ENCODE measurements at places on chromosomes 7 and 10.
A peak's percentile ranks its signal among the peaks of the same experiment; 100 is the strongest.

- DNase-seq: no peak
These were observed 377.6 kb downstream of the GPR158 start for GRCh38 chr10:25552283-25552919.

GRCh38 chr7:116630932-116631671 lies 40.9 kb upstream of the MET start:
- no peak for DNase-seq

GRCh38 chr10:102230861-102231356 lies 4.8 kb downstream of the ELOVL3 start:
- DNase-seq: peak; percentile 44

DNA sequence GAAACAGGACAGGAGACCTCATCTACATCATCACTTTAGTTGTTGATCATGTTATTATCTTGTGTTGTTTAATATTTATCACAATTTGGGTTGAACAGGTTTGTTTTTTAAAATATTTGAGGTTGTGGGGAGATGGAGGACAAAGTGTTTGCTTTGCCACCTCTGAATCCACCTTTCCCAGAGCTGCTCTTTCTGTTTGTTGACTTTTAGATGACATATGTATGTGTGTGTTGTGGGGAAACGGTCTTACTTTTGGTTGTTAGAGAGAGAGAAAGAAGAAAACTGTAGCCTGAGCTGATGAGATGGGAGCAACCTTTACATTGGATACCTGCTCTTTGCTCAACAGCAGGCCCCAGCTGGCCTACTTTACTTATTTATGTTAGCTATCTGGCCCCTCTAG lies 19.0 kb upstream of the SLC16A12 start:
- DNase-seq: no peak

- no peak for DNase-seq
These were observed 108.1 kb downstream of the ADAM22 start for GRCh38 chr7:88042157-88042556.

DNA sequence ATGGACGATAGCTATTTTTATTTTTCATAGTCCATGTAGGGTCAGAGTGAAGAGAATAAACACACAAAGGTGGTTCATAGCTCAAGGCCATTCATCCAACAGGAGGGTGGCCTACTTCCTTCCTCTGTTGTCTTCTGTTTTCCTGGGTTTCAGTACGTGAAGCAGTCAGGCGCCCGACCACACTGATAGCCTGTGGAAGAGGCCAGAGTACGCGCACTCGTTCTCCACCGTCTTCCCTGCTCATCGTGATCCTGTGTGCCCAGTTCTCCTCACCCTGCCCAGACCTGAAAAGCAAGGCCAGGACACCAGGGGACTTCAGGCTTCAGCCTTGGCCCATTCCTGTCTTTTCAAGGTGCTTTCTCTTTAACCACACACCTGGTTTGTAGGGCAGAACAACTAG lies 134.7 kb downstream of the GLCCI1 start:
- no peak for DNase-seq

DNA sequence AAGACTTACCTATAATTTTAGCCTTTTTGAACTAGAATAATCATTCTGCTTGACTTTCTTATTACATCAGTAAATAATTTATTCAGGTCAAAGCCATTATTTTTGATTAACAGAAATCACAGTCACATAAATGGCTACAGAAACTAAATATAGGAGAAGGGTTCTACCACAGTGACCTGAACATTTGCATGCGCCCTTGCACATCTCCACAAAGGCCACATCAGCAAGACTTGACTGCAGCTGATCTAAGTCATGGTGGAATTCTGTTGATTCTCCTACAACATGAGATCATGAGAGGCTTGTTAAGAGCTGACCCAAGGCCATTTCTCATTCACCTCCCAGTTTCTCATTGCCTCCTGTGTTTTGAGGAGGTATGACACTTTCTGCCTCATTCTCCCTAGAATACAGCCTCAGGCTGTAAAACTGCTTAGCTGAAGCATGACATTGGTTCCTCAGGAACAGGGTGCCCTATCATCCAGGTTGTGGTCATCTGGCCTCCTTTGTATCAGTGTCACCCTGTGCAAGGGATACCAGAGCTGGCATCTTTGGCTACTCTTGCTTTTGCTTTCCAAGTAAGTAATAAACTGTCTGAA lies 6.7 kb upstream of the IMMP2L start:
- no peak for DNase-seq

- no peak for DNase-seq
These were observed 3.1 kb upstream of the ABCA13 start for GRCh38 chr7:48168159-48168558.

DNA sequence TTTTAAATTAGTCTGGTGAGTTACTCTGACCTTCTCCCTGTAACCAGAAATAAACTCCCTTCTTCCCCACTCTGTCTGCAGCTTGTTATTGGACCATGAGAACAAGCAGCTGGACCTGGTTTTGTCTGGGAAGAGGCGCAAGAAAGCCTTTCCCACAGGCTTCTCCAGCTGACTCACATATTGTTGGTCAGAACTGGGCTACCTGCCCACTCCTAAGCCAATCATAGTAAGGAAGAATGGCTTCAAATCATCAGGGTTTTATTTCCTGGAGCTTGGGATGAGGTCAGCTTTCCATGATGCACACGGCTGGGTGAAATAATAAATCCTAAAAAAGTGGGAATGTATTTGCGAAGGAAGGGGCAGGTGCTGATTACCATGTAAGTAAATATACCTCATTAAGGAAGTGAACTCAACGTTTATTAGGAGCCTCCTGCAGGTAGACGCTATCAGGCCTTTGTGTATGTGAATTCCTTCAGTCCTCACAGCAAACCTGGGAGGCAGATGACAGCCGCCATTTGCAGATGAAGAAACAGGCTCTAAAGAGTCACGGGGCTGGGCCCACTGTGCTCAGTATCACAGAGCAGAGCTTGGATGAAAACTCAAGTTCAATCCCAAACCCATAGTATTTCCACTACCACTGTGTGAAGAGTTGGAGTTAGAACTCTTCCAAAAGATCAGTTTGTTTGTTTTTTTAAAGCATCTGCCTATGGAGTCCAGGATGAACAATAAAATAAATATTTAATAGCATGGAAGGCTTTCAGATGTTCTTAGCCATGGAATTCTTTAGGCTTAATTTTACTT lies 32.8 kb downstream of the IL15RA start:
- DNase-seq: no peak

GRCh38 chr7:21603972-21604749 lies 61.3 kb downstream of the DNAH11 start:
- no peak for DNase-seq

GRCh38 chr7:36652431-36652830 lies 71.9 kb downstream of the AOAH start:
- no peak for DNase-seq

DNA sequence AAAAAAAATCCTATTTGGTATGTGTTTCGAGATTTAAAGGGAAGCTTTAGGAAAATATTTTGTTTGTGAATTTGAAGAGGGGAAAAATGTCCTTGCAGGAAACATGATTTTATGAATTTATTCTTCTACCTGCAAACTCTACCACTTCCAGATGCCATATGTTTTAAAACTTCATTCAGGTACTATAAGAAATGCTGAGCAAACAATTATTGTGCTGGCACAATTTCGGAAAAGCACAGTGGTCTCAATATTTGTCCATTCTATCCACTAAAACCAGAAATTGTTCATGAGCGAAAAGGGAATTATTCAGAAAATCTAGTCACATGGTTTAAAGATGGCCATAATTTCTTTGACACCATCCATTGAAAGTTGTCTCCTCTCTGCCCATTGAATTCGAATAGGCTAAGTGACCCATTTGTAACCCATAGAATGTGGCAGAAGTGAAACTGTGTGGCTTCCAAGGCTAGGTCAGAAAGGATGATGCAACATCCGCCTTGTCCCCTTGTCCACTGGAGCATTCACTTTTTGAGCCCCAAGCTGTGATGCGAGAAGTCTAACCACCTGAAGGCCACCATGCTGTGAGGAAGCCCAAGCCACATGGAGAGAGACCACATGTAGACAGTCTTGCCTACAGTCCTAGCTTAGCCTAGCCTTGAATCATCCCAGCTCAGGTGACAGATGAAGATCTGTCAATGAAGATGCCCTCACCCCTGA lies 189.8 kb upstream of the PRKCQ start:
- no peak for DNase-seq

- no peak for DNase-seq
These were observed 106.7 kb downstream of the NKX6-2 start for GRCh38 chr10:132679217-132679595.

- DNase-seq: no peak
These were observed 45.4 kb downstream of the CNNM1 start for GRCh38 chr10:99374526-99374925.

- DNase-seq: peak; percentile 31
These were observed 38.1 kb upstream of the PIK3AP1 start for GRCh38 chr10:96758423-96758822.

- DNase-seq: no peak
These were observed 37.7 kb downstream of the TRIL start for GRCh38 chr7:28920424-28920823.

GRCh38 chr7:69622014-69622835 lies 23.9 kb downstream of the AUTS2 start:
- no peak for DNase-seq

DNA sequence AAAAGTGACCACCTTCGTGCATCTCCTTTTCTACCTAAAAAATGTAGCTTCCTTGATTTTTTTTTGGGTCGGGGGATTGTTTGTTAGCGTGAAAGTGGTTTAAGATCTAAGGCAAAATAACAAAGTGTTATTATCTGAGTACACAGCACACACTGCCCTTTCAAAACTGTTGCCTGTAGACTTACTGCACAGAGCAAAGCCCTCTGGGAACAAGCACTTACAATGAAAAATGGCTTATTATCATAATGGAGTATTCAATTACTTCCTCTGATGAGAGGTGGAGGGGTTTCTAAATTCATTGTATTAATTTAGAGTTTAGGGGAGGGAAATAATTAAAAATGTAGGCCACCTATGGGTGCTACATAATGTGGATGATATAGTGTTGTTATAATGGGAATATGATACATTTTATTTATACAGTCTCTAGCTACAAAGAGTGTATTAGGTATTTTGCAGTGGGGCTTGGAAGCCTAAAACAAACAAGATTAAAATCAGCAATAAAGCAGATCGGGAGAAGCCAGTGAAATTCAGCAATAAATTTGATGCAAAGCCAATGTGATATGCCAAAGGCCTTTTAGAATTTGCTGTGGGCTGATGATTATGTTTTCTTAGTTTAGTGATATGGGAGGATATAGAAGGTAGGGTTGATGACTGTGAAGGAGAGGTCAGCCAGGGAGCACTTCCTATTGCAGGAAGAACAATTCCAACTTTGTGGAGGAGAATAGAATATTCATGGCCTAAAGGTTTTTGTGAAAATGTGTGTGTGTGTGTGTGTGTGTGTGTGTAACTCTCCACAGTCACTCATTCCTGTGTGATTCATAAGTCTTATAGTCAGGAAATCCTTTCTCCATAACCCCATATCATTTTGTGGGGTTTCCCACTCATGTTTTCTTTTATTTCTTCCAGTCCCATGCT lies 17.7 kb upstream of the EXOC4 start:
- DNase-seq: no peak

DNA sequence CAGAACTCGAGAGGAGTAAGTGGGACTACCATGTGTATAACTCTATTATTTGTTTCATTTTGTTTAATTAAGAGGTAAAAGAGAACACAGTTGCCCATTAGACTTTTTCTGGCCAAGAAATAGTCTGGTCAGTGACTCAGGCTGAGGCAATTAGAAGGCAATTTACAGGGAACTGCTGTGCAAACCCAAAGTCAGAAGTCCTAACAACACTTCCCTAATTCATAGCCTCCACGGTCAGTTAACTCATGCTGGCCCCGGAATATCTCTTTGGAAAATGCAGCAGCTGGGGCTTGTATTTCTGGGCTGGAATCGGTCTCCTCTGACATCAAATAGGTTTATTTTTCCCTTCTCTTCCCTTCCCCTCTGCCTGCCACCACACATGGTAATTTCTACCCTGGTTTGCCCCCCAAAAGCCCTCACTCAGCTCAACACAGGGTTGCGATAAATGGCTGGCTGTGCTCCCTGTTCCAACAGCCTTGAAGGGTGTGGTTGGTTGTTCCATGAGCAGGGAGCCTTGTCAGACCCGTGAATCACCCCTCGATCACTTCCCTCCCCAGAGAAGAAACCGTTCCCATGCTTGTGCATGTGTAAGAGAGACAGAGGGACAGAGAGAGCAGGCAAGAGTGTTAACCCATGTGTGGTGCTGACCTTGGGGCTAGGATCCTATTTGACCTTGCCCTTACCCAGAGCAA lies 5.3 kb downstream of the SH3PXD2A start:
- no peak for DNase-seq

DNA sequence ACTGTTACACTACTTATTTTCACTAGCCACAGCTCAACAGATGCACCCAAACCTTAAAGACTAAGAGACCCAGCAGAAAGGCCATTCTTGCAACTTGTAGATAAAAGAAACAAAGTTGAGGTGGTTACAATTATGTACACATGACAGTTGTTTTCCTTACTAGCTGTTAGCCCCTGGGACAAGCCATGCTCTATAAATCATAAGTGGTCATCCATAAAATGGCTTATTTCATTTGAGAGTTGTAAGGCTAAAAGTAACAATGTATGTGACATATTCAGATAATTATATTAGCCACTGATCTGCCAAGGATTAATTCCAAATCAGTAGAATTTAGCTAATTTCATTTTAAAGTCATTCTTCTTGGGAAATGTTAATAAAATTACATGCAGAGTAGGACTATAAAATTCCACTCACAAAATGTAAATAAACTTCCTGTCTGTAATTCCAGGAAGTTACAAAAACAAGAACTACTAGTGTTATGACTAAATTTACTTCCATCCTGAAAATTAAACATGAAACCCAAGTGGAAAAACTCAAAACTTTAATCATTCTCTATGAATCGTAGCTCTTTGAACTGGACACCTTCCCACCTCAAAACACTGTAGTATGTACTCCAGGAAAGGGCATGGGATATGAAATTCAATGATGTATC lies 13.3 kb downstream of the SLC37A3 start:
- no peak for DNase-seq

DNA sequence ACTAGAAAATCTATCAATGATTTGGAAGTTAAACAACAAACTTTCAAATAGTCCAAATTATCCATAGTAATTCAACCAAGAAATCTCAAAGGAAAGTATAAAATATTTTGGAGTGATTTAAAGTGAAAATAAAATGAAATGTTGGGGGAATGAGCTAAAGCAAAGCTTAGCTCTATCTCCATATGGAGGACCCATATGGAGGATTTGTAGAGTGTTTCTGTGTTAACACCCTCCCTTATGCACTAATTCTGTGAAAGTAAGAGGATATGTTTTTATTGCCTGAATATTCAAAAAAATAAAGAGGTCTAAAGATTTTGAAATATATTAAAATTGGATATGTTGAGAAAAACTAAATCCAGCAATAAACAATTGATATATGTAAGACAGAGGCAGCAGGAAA lies 31.6 kb downstream of the CDC14C start:
- no peak for DNase-seq

DNA sequence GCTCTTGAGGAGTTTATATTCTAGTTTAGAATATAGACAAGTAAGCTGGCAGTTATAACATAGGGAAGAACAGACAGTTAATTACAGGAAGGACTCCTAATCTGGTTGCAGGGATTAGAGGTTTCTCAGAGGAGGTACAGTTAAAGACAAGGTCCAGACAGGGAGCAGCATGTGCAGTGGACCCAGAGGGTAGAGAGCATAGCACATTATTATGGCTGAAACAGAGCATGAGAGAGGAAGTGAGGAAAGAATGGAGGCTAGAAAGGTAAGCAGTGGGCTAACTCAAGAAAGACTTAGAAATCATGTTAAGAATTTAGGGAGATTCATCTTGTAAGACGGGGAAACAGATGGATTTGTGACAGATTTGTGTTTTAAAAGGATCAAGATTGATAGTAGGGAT lies 9.7 kb downstream of the MIOS start:
- no peak for DNase-seq

All from CD4-positive, alpha-beta T cell treated with Interleukin-1 beta for 1 hour (primary cell).